ENCODE measurements at places on chromosomes 2 and 18. TPM values are rescaled to one million over a fixed set of nuclear protein-coding genes. Genes with fewer than 3 reads are reported as not detected.

The FAP gene
- 0.45 TPM for polyA plus RNA-seq

The TMEM247 gene
- polyA plus RNA-seq, result not detected

The MC2R gene
- not detected for polyA plus RNA-seq

The CIB4 gene
- not detected for polyA plus RNA-seq

The G6PC2 gene
- not detected for polyA plus RNA-seq

The DYNC1I2 gene
- 81.7 TPM for polyA plus RNA-seq

The PPP1R1C gene
- 2.5 TPM for polyA plus RNA-seq

The SIX2 gene
- 0.62 TPM for polyA plus RNA-seq

The LHCGR gene
- polyA plus RNA-seq, result not detected

The SCYGR1 gene
- not detected for polyA plus RNA-seq

The EMILIN2 gene
- polyA plus RNA-seq, result 4.3 TPM

The ALKAL2 gene
- 8.0 TPM for polyA plus RNA-seq

The ALPI gene
- 0.49 TPM for polyA plus RNA-seq

The DCTN1 gene
- 191 TPM for polyA plus RNA-seq

The CFC1 gene
- polyA plus RNA-seq, result not detected

The LBX2 gene
- polyA plus RNA-seq, result 1.5 TPM

The RMDN2 gene
- 7.9 TPM for polyA plus RNA-seq

The CAVIN2 gene
- polyA plus RNA-seq, result 17.9 TPM

The SPC25 gene
- not detected for polyA plus RNA-seq

The SLC5A7 gene
- polyA plus RNA-seq, result 0.75 TPM

The ZSWIM2 gene
- polyA plus RNA-seq, result not detected
